ENCODE measurements at places on chromosomes 12 and 14.

GRCh38 chr12:2722806-2723205 lies 72.0 kb upstream of the FKBP4 start:
- no peak for DNase-seq

- DNase-seq, result no peak
These were observed 106.9 kb downstream of the STXBP6 start for GRCh38 chr14:24943024-24943423.

DNA sequence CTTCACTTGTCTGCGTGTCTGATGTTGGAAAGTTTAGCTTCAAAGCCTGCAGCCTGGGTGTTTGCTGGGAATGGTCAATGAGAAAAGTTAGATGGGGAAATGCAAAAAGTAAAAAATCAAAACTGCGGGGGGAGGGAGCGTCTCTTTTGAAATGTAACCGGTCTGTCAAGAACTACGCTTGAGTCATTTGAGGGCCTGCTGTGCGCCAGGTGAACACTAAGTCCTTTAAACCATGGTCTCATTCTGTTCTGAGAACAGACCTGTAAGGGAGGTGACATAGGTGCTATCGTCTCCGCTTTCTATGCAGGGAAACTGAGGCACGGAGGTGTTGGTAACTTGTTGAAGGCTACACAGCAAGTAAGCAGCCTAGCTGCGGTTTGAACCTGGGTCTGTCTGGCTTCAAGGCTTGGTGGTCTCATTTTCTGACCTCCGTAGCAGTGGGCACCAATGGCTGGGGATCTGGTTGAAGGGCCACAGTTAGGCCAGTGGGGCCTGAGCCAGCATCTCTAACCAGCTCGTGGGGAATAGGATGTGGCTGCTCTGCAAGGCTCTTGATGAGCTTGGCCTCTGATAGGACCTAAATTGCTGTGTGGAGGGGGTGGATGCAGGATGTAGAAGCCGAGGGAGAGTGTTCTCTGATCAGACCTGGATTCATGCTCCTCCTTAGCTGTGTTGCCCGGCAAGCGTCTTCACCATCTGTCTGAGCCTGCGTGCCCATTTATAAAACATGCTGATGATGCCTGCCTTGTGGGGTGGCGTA lies 41.5 kb downstream of the KCTD10 start:
- DNase-seq, result no peak

DNA sequence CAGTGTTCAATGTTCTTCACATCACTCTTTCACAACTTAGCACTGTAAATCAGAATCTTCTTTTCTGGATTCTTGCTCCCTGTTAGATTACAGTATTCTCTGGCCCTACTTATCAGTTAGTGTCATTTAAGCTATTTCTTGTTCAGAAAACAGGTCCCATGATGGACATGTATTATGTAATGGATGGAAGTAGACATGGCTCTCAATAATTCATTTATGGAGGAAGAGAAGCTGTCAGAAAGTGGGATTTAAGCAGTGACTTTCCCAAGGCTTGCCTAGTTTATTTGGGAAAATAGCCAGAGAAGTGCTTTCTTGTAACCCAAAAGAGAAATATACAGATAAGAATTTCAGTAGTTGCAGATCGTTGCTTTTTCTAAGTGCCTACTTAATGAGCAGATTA lies 1.6 kb downstream of the ERC1 start:
- no peak for DNase-seq

DNA sequence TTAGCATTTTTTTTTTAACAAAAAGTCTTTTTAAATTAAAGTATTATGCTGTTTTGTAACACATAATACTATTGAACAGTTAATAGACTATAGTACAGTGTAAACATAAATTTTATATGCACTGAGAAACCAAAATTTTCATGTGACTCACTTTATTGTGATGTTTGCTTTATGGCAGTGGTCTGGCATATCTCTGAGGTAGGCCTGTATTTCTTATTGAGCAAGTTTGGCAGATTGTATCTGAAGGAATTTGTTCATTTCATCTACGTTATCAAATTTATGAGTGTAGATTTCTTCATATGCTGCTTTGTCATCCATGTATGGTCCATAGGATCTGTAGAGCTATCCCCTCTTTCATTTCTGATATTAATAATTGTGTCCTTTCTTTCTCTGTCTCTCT lies 78.8 kb upstream of the PDE3A start:
- no peak for DNase-seq

DNA sequence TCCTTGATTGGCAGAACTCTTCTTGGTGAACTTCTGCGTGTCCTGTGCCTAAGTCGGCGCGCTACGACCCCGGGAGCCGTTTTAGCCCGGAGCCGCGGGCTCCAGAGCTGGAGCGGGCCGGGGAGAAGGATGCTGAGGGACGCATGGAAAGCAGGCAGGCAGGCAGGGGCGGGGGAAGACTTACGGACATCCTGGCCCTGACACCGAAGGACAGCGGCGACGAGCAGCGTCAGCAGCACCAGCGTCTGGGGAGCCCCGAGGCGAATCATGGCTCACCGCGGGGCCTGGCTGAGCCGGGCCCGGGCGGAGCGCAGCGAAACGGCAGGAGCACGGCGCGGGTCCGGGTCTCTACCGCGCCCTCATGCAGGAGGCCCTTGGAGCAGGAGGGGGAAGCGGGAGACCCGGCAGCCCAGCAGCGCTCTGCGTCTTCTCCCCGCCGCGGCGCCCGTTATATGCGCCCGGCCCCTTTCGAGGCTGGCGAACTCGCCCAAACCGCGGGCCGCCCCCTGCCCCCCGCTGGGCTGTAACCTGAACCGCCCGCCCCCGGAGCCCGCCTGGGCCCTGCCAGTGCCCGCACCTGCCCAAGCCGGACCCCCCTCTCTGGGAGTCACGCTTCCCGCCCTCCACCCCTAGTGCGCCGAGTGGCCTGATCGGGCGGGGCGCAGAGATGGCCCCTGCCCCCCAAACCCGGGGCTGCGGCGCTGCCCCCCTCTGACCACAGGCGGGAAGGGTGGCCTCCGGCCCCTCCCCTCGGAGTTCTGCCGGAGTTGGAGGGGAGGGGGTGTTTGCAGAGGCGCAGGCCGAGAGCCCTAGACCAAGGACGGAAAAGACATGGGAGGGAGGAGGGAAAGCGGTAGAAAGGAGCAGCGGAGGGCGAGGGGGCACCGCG lies at the start of gene COL2A1:
COL2A1 (minus strand) TSS at position 424 of the 889 bp plus-strand sequence; CDS start at position 269, 155 bp downstream.
- DNase-seq, result no peak

DNA sequence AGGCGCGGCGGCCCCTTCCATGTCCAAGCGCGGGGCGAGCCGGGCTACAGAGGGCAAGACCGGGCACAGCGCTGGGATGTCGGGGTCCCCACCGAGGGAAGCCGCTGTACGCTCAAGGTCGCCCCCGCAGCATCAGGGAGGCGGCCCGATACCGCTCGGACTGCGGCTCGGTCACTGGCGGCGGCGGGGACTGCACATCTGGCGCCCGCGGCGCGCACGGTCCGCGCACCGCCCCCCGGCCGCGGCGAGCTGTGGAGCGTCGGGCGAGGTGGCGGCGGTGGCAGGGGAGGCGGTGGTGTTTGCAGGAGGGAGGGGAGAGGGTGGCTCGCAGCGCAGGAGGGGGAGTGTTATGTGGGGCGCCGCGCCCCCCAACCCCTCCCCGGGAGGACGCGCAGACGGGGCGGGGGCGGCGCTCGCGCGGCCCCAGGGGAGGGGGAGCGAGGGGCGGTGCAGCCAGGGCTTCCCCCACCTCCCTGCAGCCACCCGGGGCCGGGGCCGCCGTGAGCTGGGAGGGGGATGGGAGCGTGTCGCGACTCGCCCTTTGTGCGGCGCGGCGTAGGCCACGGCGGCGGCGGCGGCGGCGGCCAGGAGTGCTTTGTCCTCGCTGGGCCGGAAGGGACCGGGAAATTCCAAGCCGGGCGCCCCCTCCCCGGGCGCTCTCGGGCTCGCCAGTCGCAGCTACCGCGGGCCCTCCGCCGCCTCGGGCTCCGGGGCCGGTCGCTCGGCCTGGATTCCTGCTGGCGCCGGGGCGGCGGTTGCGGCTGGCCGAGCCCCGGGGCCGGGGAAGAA lies at the start of gene NUAK1:
NUAK1 (minus strand) TSS at position 322 of the 789 bp plus-strand sequence; CDS start at position 21, 301 bp downstream.
- DNase-seq, result no peak

DNA sequence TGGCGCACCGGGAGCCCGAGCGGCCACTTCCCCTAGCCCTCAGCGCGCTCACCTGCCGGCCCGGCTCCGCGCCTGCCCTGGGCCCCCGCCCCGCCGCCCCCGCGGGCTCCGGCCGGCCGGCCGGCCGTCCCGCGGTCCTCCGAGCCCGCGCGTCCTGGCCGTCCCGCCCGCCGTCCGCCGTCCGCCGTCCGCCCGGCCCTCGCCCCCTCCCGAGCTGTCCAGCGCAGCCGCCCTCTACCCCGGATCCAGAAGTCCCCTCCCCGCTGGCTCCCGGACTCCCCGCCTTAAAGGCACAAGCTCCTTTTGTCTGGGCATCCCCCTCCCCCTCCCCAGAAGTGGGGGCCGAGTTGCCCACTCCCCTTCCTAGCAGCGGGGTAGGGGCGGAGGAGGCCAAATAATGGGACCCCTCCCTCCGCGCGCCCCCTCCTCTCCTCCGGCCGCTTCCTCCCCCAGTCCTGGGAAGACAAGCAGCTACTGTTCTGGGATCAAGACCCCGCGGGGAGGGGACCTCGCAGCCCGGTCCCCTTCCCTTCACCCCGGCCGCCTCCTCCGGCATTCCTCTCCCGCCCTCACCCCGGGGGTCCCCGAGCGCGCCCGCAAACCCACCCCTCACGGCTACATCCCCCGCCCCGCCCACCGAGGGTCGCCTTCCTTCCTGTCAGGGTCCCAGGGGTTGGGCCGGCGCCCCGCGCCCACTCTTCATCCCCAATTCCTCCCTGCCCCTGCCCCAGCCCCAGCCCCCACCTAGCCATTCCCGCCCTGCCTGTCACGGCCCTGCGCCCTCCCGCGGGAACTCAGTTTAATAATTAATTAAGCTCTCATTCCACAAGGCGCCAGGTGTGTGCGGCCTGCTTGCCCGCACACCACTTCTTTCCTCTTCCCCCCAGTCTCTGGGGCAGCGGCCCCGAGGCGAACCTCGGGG lies at the start of gene ADCY6:
ADCY6 (minus strand) TSS at position 236 of the 922 bp plus-strand sequence. CDS start 5,655 bp downstream, outside the sequence.
- DNase-seq, result no peak

DNA sequence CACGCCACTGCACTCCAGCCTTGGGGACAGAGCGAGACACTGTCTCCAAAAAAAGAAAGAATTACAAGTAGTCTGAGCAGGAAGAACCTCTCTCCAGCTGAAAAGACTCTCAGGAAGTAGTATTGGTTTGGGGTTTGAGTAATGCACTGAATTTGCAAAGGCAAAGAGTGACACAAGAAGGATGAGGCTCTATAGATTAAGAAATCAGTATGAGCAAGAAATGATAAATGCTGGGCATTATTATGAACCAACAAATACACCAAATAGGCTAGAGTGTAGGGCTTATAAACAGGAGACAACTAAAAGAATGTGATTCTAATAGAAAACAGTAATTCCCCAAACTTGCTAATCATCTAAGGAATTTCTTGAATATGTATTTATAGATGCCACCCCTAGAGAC lies 2.6 kb upstream of the SLC35E3 start:
- DNase-seq, result no peak

DNA sequence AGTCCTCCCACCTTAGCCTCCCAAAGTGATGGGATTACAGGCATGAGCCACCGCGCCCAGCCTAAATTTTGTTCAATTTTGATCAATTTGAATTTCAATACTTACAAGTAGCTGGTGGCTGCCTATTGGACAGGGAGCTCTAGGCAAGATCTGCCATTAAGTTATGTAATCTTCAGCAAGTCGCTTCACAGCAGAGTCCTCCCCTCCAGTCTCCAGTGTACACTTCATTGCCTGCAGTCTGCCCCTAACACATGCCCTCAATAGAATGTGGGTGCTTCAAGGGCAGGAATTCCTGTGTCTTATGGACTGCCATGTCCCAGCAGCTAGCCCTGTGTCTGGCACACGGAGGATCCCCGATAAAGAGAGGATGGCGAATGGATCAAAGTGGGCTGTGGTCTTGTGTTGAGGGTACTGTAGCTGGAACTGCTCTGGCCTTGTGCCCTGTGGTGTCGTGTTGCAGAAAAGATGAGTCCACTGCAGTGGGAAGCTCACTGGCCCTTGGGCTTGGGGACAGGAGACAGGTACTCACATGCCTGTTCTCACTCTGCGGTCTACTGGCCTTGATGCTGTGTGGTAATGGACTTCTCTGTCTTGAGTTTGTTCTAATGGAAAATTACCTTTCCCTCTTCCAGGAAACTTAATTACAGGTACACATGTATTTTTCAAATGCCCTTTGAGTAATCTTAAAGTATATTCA lies 67.6 kb downstream of the TECPR2 start:
- no peak for DNase-seq

GRCh38 chr12:57367121-57367520 lies 63.7 kb downstream of the R3HDM2 start:
- DNase-seq, result no peak

DNA sequence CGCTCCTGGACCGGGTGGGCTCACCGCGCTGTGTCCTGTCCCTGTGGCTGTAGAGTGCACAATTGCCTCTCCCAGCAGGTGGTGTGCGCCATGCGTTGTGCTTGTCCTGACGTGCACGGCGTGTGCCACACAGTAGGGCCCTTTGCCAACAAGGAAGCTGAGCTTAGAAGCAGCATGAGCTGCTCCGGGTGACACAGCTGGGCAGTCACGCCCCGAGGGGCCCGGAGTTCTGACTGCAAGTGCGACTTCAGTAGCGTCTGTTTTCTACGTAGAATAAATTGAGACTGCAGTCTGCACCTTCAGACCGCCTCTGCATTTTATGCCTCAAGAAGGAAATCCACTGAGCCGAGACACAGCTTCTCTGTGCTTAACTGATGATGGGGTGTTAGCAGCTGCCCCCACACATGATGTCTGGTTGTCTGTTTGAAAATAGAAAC lies 81.6 kb downstream of the ADGRD1 start:
- DNase-seq, result no peak
